ENCODE measurements at places on chromosomes 6 and 20.

- DNase-seq, result no peak
Measured at GRCh38 chr6:34813028-34813713, 21.3 kb downstream of the BLTP3A start.

GRCh38 chr6:111791415-111791814 is 81.8 kb downstream of the FYN start:
- DNase-seq, result no peak

- no peak for DNase-seq
Measured at GRCh38 chr6:41684311-41685180, 46.3 kb downstream of the MDFI start.

GRCh38 chr20:10522328-10522727 is 87.2 kb downstream of the SLX4IP start:
- no peak for DNase-seq

DNA sequence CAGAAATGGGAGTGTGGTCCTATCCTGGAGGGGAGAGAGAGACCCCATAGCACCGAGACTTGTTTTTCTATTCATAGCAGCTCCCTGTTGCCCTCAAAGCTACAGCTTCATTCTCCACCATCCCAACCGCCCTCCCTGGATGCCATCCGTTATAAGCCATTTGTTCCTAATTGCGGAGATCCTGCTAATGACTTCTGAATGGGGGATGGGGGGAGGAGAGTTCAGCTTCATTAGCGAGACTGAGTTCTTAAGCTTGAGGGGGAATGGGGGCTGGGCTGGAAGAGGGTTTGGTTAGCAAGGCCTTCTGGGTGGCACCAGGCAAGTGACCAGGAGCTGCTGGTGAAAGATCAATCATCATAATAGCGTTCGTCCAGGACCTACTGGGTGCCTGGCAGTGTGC is 27.1 kb downstream of the FOXP4 start:
- DNase-seq, result no peak

DNA sequence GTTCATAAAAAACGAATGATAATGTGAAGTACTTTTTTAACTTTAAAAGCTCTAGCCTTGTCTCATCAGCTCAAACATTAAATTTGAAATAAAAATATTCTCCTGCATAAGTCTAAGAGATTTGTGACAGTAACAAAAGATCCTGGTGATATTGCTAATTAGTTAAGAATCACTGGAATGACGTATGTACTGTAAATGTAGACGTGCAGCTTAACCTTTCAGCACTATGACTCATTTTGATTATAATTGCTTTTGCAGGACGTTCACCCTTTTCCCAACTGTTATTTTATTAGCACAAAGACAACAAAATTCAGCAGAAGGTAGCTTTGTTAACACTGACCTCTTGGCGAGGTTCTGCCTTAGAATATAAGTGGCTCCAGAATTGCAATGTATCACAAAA is 68.6 kb downstream of the TENT5A start:
- DNase-seq, result no peak

DNA sequence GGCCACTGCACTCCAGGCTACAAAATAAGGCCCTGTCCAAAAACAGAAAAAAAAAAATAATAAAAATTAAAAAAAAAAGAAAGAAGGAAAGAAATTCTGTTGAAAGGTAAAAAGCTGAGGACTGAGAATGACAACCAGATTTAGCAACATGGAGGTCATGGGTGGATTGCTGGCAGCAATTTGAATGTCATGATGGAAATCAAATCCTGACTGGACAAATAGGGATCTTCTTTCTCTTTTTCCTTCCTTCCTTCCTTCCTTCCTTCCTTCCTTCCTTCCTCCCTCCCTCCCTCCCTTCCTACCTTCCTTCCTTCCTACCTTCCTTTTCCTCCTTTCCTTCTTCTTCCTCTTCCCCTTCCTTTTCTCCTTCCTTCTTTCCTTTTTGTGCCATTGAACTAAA is 553.3 kb upstream of the FLRT3 start:
- no peak for DNase-seq

- no peak for DNase-seq
Measured at GRCh38 chr20:8161264-8162071, 29.4 kb downstream of the PLCB1 start.

DNA sequence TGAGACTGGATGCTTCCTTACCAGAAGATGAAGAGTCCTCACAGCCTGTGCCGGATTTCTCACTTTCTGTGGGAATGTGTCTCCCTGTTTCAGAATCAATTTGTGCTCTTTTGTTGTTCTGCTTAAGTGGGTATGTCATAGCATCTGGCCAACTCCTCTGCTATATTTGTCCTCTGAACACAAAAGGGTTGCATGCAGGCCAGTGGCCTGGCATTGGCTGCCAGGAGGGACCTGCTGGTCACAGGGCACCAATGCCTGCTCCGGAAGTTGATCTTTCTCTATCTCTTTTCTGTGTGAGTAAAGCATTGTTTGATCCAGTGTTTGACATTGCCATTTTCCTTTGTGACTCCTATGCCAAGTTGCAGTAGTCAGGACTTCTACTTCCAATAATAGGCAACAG is 47.8 kb downstream of the JARID2 start:
- DNase-seq, result no peak

DNA sequence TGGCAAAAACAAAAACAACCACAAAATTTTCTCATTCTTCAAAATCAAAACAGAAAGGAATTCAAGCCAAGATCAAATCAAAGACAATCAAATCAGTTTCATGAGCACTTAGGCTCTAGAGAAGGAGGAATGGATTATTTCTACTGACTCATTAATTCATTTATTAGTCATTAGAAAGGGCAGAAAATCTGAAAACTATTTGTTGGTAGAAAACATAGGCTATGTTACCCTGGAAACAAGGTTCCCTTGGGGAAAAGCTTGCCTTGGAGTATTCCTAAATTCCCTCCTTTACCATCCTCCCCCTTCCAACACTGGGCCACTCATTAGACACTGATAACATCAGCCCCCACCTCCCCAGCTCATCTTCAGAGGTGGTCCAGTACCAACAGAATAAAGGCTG is 17.5 kb downstream of the KIF16B start:
- DNase-seq, result no peak

GRCh38 chr6:161922631-161923119 is 648.8 kb upstream of the AGPAT4 start:
- peak; percentile 25 for DNase-seq

DNA sequence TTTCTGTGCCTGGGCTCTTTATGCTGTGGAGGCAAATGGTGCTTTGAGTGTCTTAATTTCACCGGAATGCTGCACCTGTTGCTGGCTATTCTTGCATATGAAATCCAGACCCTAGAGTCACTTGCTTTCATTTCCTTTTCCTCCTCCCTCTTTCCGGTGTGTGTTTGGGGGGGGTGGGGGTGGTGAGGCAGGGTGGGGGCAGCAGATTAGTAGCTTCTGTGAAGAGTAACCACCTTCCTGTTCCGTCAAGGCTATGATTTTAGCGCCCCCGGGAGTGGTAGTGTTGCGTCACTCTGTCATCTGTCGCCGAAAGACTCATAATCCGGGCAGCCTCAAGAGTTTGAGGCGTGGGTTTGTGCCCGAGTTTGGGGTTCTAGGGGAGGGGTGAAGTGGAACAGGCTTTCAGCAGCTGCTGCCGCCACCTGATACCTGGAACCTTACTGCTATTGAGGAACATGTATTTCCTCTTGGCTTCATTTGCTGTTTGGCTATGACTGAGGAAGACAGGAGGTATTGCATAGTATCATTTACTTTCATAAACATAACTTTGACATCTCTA is 49.1 kb downstream of the UTRN start:
- DNase-seq, result peak; percentile 60

DNA sequence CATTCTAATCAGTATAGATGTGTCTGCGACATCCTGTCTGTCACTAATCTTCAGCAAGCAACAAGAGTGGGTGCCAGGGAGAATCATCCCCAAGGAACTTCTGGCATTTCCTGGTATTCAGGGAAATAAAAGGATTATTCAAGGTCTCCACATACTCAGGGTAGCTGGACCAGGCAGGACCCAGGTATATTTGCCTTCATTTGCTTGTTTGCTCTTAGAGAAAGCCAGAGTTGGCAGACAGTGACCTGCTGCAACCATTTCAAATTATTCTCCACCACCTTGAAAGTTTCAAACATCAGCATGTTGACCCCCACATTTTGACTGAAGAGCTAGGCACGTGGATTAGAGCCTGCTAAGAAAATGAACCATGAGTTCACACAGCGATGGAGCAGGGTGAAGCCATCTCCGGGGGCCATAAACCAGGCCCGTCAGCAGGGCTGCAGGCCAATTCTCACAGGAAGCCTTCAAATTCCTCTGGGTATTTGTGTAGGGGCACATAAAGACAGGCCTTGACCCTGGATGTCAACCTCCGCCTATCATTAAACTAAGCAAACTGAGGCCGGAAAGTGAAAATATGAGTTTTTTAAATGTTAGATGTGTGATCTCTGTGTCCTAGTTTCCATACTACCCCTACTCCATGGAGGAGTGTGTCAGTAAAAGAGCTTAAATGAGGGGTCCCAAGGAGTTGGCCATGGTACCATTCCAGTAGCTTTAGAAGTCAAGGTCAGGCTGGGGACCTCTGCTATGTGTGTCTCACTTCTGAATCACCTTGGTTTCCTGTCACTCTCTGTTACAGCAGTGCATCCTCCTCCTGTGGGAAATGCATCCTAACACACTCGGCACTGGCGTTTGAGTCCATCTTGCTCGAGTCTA is 32.9 kb downstream of the TRAM2 start:
- no peak for DNase-seq

DNA sequence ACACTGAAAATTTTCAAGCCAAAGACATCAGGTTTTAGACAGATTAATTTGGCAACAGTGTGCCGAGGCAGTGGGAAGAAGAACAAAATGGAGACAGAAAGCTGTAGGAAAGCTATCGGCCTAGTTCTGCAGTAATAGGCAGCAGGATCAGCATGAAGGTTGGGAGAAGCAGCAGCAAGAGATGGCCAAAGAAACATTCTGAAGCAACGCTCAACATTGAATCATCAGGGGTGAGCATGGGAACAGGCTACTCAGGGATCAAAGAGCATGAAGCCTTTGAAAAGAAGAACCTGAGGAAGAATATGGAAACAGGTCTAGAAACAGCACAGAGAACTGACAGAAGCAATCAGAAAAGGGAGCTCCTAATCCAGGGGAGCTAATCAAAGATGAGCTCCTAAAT is 7.1 kb upstream of the DST start:
- DNase-seq, result no peak

DNA sequence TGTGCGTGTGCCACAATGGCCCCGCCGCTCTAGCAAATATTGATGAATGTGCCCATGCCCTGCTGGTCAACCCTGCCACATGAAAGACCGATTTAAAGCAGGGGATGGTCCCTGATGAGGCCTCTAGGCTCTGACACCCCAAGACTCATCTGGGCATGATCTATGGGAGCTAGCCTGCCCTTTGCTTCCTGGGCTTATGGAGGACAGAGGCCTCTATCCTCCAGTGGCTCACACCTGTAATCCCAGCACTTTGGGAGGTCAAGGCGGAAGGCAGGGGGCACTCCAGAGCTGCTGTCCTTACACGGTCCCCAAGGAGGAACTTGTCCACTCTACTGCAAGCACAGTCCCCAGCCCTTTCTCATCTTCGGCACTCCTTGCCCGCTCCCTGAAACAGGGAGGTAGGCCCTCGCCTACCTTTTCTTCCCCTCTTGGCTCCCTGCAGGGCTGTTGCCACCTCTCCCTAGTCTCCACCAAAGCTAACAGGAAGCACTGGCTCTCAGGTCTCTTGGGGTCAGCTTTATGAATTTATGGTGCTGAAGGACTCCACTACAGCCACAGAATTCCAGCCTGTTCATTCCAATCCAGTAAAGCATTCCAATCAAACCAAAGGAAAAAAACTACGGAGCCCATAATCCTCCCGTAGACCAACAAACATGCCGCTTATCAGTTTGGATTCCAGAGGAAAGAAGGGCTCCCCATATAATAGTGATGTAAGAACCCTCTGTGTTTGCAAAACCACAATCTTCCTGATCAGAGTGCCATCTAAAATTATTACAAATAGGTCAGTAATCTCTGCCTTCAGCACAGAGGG is 48.7 kb upstream of the FOXQ1 start:
- DNase-seq, result peak; percentile 1

DNA sequence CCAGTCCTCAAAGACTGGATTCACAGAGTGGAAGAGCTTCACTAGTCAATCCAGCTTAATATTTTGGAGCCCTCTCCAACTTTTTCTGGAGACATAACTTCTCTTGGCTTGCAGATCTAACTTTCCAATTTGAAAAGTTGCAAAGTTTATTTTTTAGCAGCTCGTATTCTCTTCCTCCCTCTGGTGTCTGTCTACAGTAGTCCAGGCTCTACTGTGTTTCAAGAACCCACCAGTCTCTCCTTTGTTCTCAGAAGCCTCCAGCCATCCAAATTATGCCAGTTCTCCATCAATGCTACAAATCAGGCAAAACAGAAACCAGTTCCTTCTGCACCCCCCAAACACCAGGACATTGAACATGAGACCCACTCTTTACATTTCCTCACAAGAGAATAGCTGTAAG is 376.1 kb upstream of the OPRM1 start:
- DNase-seq, result no peak

DNA sequence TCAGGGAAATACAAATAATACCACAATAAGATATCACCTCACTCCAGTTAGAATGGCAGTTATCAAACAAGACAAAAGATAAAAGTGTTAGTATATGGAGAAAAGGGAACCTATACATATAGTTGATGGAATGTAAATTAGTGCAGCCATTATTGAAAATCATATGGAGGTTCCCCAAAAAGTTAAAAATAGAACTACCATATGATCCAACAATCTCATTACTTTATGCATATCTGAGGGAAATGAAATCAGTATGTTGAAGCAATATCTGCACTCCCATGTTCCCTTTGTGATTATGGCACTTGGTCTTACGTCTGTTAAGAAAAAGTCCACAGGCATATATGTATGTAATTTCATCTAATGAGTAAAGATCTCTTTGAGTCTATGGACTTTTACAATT is 96.9 kb downstream of the STXBP5 start:
- no peak for DNase-seq

DNA sequence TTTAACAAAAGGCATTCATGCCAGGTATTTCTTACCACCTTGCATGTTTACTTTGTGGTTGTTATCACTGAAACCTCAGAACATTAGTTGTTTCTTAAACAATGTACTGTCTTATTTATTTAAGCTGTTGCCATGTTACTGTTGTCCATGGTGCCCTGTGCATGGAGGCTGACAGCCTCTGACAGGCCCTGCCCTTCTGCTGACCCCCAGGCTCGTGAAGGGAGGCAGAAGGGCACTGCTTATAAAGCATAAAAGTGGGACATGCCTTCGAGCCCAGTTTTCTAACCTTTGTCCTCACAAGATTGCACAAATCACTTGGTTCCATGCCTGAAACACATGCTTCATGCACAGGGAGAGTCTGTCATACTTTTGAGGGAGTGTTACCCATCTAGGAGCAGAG is 46.7 kb upstream of the CLIC5 start:
- no peak for DNase-seq

- DNase-seq, result no peak
Measured at GRCh38 chr6:165308926-165309731, at the start of gene C6orf118. TSS of gene C6orf118 (minus strand) at chr6:165309605. CDS start at chr6:165309586, 19 bp downstream.

- DNase-seq, result no peak
Measured at GRCh38 chr6:46849361-46849690, 56.1 kb downstream of the MEP1A start.

DNA sequence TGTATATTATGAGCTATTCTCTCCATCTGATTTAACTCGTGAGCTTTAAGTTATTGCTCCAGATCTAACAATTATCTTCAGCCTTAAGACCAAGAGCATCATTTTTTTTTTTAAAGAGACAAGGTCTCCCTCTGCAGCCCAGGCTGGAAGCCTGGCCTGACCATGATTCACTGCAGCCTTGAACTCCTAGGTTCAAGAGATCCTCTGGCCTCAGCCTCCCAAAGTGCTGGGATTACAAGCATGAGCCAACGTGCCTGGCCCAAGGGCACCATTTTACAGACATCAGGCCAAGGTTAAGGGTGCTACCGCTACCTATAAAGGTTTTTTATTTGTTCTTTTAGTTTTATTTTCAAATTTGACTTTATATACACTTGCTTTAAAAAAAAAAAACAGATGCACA is 2.3 kb downstream of the SUPT3H start:
- no peak for DNase-seq
